ENCODE measurements at places on chromosomes 2 and 18.
A peak's percentile ranks its signal among the peaks of the same experiment; 100 is the strongest.

- DNase-seq: no peak
Measured at GRCh38 chr2:136787970-136788369, 22.6 kb downstream of the THSD7B start.

DNA sequence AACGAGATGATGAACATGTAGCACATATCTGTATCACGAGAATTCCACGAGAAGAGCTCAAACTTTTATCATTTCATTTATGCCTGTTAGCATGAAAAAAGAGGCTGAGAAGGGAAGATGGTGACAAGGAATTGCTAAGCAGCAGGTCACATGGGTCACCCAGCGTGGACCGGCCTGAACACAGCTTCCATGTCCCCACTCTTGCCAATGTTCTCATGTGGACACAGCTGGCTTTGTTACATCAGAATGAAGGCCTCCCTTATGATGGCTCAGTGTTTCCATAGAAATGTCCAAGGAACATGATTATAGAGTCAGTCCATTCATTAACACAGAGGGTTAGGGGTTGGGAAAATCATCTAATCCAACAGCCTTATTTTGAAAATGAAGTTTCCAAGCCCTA, 215.4 kb downstream of the CMPK2 start:
- DNase-seq: no peak

- no peak for DNase-seq
Measured at GRCh38 chr2:239252801-239253200, 148.0 kb downstream of the HDAC4 start.

- DNase-seq: no peak
Measured at GRCh38 chr2:43007901-43008300, 215.5 kb upstream of the HAAO start.

GRCh38 chr2:182763311-182763912, 47.4 kb downstream of the DNAJC10 start:
- no peak for DNase-seq

- DNase-seq: peak; percentile 74
Measured at GRCh38 chr2:159614534-159615366, 1.6 kb downstream of the BAZ2B start.

GRCh38 chr18:34801774-34802173, 91.7 kb downstream of the DTNA start:
- DNase-seq: no peak

GRCh38 chr2:11874861-11875260, 128.4 kb downstream of the LPIN1 start:
- DNase-seq: no peak

DNA sequence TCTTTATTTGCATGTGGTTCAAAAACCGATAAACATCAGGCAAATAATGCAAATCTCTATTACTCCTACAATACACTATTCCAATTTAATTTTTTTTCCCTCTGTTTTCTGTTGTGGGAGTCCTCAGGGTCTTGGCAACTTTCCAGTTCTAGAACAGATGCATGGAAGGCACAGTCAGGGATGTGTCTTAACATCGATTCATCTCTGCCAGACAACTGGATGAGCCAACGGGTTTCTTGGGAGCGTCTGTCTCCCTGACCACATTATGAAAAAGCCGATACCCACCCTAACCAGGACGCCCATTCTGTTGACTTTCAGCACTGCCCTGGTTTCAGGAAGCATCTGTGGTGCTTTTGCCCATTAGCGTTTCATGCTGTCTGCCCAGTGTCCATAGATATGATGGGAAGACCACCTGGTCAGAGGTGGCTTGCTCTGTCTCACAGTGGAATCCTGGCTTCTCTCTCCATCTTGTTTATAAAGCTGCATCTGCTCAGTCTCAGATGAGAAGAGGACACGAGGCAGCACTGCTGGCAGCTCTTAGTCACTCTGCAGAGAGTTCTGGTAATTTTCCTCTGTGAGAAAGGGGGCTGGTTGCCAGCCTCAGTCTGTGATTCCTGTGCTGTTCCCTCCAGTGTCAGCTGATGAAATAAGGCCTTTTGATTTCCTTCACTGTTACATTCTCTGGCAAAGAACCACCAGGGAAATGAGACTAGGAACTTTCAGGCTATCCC, 57.9 kb upstream of the KCNE4 start:
- no peak for DNase-seq

- no peak for DNase-seq
Measured at GRCh38 chr18:51120809-51121596, 76.5 kb downstream of the MEX3C start.

DNA sequence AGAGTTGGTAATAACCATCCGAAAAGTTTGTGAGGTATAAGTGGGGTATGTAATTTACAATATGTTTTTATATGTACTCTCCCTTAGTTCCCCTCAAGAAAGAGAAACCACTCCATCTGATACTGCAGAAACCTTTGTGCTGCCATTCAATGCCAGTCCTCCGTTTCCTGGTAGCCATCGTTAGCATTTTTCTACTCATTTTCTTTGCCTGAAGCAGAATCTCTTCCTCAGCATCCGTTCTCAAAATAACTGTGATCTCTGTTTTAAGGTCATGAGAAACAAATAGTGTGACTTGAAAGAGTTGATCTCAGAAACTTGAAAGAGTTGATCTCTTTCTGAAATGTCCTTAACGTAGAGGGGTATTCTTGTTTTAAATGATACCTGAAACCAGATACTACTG, 996 bp downstream of the PTCD3 start:
- DNase-seq: no peak

GRCh38 chr2:108820482-108820881, 33.9 kb downstream of the CCDC138 start:
- DNase-seq: no peak

- DNase-seq: peak; percentile 42
Measured at GRCh38 chr2:143262389-143262788, 133.2 kb downstream of the ARHGAP15 start.

All from CD14-positive monocyte (primary cell).